Calu3 (cell line): ENCODE measurements at places on chromosomes 6 and 20.
A peak's percentile ranks its signal among the peaks of the same experiment; 100 is the strongest.

DNA sequence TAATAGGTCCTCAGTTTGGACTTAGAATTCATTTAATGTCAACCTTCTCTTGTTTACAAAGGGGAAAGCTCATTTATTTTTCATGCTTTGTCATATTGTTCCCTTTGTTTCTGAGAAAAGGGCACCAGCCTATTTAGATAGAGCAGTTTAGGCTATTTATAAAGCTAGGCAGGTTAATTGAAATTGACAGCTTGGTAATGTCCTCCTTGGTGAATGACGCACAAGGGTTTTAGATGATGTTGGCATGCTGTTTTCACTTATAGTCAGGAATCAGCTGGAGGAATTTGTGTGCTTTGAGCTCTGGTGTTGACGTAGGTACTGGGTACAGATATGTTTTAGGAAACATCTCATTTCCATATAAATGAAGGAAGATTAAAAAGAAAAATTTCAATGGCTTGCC lies 45.2 kb downstream of the BCKDHB start:
- no peak for DNase-seq

DNA sequence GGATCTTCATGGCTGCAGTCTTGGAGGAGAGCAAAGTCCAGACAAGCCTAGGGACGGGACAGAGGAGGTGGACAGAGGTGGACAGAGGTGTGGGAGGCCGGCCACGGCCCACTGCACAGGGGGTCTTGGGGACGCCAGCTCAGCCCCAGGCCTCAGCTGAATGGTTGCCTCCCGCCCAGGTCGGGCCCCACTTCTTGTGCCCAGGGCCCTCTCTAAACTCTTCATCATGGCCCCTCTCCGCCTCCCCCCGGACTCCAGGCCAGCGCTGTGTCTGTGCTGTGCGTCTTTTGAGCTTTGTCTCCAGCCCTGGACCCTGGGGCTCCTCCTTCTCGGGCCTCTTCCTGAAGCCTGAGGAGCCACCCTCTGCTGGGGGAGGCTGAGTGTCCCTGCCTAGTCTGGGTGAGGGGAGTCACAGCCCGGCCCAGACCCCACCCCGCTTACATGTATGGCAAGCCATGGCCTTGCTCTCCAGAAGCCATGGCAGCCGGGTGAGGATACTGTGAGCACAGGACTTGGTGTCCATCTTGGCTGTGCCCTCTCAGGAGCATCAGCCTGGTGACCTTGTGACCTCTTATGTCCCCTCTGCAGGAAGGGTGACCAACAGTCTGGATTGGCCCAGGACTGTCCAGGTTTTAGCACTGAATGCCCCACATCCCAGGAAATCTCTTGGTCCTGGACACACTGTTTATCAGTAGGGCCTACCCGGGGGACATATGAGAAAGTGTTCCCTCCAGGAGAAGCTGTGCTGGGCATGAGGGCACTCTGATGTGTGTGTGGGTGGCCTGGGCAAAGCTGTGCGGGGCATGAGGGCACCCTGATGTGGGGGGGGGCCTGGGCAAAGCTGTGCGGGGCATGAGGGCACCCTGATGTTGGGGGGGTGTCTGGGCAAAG lies 9.4 kb upstream of the NPBWR2 start:
- peak; percentile 2 for DNase-seq

DNA sequence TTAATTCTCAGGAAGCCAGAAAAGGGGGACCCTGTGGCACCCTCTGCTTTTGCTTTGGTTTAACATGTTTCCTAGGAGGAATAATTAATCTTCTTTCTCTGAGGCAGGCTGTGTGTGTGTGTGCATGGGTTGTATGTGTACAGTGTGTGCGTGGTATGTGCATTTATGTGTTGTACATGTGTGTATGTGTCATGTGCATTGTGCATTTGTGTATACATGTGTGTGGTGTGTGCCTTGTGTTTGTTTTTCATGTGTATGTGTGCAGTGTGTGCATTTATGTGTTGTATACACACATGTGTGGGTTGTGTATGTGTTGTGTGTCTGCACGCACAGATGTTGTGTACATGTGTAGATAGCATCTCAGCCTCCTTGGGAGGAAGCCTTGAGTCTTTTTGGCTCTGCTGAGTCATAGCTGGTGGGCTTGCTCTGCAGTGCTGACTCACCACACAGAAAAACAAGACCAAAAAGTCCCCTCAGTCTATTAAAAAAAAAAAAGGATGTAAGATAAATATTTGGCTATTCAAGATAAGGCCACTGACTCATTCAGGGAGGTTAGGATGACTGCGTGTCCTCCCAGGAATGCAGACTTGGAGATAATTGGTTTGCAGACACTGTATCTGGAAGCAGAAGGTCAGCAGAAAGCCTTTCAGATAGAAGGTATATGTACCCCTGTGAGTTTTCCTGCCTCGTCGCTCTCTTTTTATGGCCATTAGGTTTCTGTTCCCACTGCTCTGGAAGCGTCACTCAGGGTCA lies 58.6 kb downstream of the SYNJ2 start:
- peak; percentile 36 for DNase-seq

DNA sequence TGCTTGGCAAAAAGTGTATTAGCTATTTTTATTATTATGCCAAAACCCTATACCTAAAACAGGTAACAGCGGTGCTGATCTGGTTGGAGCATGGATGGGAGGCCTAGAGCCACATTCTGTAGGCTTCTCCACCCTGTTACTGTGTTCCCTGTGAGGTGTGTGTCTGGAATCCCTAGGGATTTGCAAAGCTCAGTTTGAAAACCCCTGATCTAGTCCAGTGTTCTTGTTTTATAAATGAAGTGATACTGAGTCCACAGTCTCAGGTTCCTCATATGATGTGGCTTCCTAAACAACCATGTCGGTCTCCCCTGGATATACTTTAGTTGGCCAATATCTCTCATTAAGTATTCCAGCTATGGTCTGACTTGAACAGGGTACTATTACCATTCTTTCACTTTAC lies 16.3 kb downstream of the ACSS2 start:
- DNase-seq = no peak

GRCh38 chr6:167686204-167686893 lies 140.4 kb upstream of the AFDN start:
- DNase-seq = no peak

DNA sequence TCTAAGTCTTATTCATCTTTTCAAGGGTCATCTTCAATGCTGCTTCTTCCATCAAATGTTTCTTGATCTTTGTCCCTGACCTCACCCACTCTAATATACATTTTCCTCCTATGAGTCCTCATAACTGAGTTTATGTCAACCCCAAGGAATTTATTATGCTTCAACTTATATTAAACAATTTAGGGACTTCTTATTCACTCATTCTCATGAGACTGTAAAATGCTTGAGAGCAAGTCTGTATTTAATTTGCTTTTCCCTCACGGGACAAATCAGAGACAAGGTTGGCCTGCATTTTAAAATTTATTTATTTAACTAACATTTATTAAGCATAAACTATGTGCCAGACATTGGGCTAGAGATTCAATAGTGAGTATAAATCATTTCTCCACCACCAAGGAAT lies 312.0 kb upstream of the NT5E start:
- DNase-seq = no peak

- DNase-seq = no peak
Observed at GRCh38 chr6:7080311-7080710, 27.4 kb upstream of the RREB1 start.

DNA sequence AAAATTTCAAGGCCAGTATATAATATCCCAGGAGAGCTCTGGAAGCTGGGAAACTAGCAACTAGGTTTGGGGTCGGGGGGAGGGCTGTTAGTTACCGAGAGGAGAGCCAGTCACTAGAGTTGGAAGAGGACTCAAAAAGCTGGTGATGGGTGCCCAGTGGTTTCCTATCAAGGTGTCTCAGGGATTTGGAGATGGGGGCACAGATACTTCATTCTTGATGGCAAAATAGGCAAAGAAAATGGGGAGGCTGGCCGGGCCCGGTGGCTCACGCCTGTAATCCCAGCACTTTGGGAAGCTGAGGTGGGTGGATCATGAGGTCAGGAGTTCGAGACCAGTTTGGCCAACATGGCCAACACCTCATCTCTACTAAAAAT lies 805 bp downstream of the PHF1 start:
- no peak for DNase-seq

DNA sequence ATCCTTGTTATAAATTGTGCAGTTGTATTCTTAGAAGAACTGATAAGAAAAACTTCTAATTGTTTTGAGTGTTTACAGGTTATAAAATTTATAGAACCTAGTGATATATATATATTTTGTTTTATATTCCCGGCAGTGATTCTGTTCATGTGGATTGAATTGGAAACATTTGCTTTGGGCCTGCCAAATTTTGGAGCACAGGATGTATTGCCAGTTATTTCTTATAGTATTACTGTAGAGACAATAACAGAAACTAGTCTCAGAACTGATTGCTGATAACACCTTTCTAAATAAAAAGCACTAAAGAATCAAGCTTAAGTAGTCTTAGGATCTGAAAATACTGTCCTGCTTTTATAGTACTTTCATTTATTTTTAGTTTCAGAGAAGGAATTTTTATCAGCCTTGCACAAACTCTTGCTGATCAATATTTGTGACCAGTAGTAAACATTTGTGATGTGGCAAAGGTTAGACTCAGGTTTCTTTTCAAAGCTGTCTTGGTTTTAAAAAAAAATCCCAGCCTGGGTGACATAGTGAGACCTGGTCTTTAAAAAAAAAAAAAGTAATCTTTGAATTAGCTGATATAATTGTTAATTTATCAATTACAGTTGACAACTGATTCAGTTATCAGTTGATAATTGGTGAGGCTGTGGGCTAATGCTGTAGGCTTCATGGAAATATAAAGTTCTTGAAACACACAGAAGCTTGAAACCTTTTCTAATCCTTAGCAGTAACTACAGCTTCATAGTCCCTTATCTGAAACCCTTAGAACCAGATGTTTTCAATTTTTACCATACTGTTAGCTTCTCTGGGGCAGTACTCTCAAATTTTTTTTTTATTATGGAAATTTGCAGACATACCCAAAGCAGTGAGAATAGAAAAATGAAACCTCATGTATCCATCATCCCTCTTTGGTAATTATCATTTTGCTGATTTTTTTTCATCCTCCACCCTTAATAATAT lies 42.4 kb downstream of the RNGTT start:
- DNase-seq = no peak

GRCh38 chr6:905556-905955 lies 212.6 kb upstream of the EXOC2 start:
- DNase-seq = no peak

DNA sequence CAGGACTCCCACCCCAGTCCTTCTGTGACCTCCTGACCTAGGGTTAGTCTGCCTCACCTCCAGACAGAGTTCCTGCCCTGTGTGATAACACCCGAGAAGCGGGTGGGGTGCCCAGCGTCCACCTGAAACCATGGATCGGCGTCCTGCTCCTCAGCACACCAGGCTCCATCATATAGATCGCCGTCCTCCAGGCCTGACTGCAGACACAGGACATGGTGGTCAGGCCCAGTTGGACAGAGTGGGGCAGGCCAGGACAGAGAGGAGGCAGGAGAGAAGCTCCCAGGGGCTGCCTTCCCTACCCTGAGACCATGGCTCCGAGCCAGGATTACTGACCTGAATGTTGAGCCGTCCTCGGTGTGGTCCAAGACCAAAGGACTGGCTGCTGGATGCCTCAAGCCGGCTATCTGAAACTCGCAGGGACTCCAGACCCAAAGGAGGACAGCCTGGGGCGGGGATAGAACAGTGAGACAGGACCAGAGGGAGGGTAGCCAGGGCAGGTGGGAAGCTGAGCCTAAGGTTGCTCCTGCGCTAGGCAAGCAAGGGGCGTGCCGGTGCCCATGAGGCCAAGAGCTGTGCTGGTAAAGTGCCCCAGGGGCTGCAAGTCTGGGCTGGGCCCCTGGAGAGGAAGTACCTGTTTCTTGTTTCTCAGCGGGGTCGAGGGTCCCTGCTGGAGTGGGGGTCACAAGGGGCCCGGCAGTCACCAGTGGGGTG lies 2.2 kb downstream of the CPXM1 start:
- DNase-seq = no peak

- DNase-seq = no peak
Observed at GRCh38 chr6:33450434-33450833, 3.9 kb upstream of the ZBTB9 start.

DNA sequence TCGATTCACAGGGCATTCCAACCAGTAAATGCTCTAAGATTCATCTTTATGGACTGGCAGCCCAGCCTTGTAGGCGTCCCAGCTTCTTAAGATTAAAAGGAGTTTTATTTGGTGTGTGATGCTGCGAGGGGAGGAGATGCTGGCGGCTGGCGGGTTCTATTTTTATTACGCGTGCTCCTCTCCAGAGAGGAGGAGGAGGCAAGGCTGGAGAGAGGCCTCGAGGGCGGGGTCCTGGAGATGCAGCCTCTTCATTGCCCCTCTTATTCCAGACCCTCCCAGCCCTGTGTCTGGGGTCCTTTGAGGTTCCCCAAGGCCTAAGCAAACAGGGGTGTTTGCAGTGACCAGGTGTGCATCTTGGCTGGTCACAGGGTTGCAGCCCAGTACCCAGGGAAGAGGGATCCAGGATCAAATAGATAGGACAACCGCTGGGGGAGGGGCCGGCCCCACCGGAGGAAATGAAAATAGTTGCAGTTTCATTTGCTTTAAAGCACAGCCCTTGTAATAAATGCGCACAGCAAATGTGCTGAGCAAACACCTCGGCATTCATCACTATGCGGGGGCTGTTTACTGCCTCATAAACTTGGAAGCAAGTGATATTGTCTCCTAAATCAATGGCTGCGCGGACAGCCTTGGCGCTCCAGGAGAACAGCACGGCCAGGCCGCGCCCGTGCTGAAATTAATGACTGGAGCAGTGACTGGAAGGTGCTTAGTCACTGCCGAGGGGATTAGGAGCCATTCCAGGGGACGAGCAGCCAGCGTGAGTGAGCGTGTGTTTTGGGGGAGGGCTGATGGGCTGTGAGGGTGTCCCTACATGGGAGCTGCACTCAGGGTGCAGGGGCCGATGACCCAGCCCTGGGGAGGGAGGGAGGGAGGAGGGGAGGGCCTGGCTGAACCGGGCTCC lies 83.0 kb downstream of the TMEM242 start:
- DNase-seq = peak; percentile 29

DNA sequence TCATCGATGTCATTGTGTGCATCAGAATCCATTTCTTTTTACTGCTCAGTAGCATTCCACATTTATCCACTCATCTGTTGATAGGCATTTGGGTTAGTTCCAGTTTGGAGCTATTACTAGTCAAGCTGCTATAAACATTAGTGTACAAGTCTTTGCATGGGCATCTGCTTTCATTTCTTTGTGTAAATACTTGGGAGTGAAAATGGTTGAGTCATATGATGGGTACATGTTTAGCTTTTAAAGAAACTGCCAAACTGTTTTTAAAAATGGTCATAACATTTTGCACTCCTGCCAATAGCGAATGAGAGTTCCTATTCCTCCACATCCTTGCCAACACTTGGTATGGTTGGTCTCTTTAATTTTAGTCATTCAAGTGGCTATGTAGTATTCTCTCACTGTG lies 21.2 kb upstream of the SLC22A2 start:
- no peak for DNase-seq

- DNase-seq = peak; percentile 41
Observed at GRCh38 chr20:9617940-9618339, 103.5 kb downstream of the LAMP5 start.

DNA sequence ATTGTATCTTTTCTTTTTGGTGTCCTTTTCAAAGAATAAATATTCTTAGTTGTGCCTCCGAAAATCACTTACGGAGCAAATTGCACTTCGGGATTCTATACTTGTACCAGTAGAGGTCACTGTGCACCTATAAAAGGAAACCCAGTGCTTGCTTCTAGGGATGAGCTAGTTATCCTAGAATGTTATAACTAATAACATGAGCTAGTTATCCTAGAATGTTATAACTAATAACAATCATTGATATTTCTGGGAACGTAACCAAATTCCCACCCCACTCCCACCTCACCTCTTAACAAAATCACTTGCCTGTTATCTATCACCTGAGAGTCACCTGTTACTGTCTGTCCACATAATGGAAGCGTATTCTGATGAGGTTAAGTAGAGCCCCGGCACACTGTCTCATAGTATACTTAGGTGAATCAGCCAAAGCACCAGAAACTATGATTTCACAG lies 126.9 kb upstream of the TIAM2 start:
- DNase-seq = peak; percentile 7

GRCh38 chr6:100084991-100085364 lies 91.0 kb upstream of the MCHR2 start:
- DNase-seq = no peak
